Kidney capillary endothelial cell (primary cell): ENCODE measurements at places on chromosomes 5 and 9.

- DNase-seq: no peak
Measured at GRCh38 chr9:25724424-25724823, 46.2 kb upstream of the TUSC1 start.

DNA sequence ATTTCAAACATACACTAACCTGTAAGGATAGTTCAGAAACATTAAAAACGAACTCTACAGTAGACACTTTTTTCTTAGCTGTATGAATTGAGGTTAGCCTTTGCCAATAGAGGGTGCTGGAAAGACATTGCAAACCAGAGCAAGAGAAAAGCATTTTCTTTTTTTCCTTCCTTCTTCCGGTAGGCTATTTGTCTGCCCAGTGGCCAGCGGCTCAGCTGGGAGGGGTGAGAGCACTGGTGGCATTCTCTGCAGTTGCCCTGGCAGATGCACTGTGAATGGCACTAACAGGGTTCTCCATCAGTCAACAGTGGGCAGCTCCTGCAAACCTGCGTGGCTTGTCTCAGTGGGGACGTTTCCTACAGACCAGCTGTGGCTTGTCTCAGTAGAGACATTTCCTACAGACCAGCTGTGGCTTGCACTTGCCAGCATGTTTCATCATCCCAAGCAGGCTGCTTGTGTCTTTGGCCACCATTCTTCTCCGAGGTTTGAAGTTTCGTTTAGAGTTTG lies 984.5 kb upstream of the CDH18 start:
- DNase-seq: peak; percentile 4

- no peak for DNase-seq
Measured at GRCh38 chr9:85414390-85414789, 327.4 kb downstream of the AGTPBP1 start.

DNA sequence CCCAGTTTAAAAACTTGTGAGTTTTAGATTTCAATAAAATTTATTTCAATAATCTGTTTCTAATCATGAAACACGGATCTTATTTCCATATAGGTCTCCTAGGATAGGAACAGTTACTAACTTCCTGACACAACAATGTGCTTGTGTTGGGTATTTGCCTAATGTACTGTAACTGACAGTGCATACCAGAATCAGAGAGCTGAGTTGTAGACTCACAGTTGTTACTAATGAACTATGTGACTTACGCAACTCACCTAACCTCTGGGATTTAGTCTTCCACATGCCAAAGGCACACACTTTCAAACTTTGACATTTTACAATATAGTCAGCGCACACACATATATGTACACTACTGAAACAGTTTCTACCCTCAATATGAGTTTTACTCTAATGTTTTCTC lies 77.7 kb downstream of the HOMER1 start:
- no peak for DNase-seq

- DNase-seq: no peak
Measured at GRCh38 chr9:16401701-16402100, 468.8 kb downstream of the BNC2 start.
